DMS 273 treated with DMSO at 0.1 percent for 48 hours (cell line): ENCODE measurements at places on chromosomes 3 and 15.

- no peak for DNase-seq
Observed at GRCh38 chr15:61720197-61720704, 340.0 kb downstream of the VPS13C start.

- no peak for DNase-seq
Observed at GRCh38 chr15:34018021-34018645, 20.9 kb downstream of the AVEN start.

GRCh38 chr3:30155755-30156154 is 450.6 kb upstream of the TGFBR2 start:
- no peak for DNase-seq

GRCh38 chr3:157865352-157866000 is 240.7 kb downstream of the SHOX2 start:
- DNase-seq = no peak

DNA sequence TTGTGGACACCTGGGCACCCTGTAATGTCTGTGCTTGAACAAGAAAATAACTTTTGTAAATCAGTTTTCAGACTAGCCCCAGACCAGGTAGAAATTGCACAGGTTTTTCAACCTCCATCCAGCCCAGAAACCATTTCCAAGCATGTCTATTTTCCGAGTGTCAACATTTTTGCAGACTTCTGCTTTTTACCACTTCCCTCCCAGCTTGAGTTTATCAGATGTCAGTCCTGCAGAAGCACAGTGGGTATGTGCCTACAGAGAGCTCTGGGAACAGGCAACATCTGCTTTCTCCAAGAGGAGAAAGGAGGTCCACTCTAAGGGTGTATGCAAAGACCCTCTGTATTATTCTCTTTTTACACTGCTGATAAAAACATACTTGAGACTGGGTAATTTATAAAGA is 83.9 kb downstream of the LRRK1 start:
- DNase-seq = no peak

GRCh38 chr3:61168286-61168685 is 83.0 kb downstream of the FHIT start:
- no peak for DNase-seq

GRCh38 chr15:89649716-89650115 is 5.6 kb downstream of the KIF7 start:
- no peak for DNase-seq

DNA sequence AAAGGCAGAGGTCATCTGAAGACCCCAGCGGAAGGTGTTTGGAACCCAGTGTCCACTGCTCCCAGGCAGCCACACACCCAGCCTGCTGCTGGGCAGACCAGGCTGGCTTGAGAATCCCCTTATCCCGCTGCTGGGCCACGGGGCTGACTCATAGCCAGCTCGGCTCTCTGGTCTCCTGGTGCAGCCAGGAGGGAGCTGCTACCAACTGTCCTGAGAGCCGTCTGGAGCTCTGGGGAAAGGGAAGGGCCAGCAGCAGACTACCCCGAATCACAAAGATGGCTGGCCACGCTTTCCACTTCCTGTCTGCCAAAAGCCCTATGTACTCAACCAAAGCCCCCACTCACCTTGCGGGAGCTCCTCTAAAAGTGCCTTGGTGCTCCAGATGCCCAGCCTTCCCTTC is 38.3 kb downstream of the WHAMM start:
- no peak for DNase-seq

DNA sequence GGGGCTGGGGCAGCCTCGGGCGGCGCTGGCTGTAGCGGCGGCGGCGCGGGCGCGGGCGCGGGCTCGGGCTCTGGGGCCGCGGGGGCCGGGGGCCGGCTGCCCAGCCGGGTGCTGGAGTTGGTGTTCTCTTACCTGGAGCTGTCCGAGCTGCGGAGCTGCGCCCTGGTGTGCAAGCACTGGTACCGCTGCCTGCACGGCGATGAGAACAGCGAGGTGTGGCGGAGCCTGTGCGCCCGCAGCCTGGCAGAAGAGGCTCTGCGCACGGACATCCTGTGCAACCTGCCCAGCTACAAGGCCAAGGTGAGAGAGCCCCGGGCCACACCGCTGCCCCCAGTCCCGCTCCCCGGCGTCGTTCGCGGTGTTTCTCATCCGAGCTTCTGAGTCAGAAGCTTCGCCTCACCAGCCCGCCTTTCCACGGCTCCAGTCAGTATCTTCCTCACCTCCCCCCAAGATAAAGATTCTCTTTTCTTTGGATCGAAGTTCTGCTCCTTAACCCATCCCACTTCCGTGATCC is 600 bp downstream of the FBXO45 start:
- DNase-seq = no peak

- no peak for DNase-seq
Observed at GRCh38 chr3:30511524-30512251, 94.7 kb upstream of the TGFBR2 start.

- no peak for DNase-seq
Observed at GRCh38 chr3:179268400-179269051, 17.6 kb upstream of the KCNMB3 start.

DNA sequence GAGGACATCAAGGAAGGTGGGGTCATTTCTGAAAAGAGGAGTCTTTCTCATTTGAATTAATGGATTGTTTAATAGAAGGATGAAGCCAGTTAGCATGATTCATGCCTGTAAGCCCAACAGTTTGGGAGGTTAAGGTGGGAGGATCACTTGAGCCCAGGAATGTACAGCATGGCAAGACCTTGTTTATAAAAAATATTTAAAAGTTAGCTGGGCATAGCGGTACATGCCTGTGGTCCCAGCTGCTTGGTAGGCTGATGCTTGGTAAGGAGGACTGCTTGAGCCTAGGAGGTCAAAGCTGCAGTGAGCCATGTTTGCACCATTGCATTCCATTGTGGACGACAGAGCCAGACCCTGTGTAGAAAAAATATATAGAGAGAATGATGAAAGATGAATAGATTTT is 165.5 kb downstream of the ALCAM start:
- no peak for DNase-seq

DNA sequence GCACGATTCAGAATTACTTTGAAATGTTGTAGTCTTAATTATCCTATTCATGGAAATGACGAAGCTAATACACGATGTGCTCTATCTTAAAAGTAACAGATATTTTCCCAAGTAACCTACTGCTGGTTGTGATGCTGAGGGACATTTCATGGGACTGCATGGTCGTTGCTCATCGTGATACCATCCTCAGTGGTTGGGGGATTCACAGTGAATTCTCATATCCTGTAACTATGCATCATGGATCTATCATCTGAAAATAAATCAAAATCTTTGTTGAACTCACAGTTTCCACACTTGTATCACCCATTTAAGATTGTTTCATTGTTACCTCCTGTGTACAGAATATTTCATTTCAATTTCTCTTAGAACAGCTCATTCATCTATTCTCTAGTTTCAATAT is 84.7 kb downstream of the OPA1 start:
- DNase-seq = no peak

GRCh38 chr3:15794303-15794771 is 3.4 kb downstream of the ANKRD28 start:
- no peak for DNase-seq

- no peak for DNase-seq
Observed at GRCh38 chr15:94042180-94042928, 189.0 kb upstream of the MCTP2 start.

DNA sequence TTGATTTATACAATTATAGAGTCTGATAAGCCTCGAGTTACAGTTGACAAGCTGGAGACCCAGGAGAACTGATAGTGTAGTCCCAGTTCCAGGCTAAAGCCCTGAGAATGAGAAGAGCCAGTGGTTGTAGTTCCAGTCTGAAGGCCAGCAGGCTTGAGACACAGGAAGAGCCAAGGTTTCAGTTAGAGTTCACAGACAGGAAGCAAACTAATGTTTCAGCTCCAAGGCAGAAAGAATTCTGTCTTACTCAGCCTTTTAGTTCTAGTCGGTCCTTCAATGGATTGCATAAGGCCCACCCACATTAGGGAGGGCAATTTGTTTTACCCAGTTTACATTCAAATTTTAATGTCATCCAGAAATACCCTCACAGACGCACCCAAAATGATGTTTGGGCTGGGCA is 102.7 kb downstream of the CDIN1 start:
- DNase-seq = no peak

DNA sequence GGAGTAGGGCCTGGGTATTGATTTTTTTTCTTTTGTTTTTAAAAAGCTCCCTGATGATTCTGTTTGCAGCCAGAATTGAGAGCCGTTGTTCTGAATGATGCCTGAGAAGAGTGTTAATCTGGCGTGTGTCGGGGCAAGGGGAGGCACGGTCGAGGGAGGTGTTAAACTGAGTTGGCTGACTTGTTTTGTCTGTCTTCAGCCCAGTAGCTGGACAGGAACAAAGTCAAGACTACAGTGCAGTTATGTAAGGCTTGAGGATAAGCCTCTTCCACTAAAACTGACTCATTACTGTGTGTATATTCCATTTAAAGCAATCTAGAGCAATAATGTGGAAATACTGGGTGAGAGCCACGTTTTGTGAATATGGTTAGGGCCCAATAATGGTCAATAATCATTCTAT is 119.0 kb upstream of the DLG1 start:
- no peak for DNase-seq

- no peak for DNase-seq
Observed at GRCh38 chr3:111047042-111047441, 24.6 kb upstream of the NECTIN3 start.

DNA sequence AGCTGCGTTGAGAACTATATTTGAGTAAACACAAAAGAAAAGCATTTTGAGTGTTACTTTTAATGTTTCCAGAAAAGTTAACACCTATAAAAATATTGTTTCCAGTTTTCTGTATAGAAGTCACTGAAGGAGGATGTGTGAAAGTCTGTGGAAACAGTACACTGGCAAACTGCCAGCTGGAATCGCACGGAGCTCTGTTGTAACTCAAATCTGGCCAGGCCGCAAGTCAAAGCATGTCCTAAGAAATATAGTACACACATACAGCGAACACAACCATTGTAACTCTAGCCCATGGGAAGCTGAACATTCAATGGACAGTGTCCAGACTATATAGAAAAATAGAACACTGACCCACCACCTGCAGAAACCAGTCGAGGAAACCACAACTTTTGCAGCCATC is 657.2 kb downstream of the FHIT start:
- no peak for DNase-seq

DNA sequence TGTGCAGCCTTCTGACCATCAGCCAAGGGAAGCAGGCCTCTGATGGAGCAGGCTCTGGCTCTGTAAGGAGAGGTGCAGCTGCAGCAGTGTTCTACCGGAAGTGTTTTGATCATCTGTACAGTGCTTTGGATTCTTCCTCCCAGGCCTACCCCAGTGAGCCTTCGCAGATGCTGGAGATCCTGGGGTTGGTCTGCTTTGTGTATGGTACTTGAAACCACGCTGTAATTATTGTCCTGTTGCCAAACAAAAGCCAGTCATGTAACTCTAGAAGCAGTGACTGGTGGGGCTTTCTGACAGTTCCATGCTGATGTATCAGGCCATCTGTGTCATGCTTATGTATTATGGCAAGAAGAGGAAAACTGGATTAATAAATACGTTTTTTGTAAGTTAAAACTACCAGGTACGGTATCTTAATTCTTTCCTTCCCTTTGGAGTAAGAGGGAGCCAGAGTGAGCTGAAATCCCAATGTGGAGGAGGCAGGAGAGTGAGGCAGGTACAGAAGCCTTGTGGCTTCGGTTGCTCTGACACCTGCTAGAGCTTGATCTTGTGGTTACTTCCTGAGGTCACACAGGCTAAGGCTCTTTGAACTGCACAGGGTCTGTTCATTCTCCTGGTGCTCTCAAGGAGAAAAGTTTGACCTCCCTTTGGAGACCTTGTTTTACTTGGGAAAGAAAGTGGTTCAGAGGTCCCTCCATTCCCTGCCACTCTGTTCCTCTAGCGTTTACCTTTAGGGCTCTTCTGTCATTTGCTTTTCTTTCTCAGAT is 3.7 kb downstream of the TMEM42 start:
- DNase-seq = no peak

- DNase-seq = no peak
Observed at GRCh38 chr3:78322780-78323179, 1282.9 kb downstream of the ROBO2 start.

- no peak for DNase-seq
Observed at GRCh38 chr3:66106788-66107187, 68.1 kb upstream of the MAGI1 start.

DNA sequence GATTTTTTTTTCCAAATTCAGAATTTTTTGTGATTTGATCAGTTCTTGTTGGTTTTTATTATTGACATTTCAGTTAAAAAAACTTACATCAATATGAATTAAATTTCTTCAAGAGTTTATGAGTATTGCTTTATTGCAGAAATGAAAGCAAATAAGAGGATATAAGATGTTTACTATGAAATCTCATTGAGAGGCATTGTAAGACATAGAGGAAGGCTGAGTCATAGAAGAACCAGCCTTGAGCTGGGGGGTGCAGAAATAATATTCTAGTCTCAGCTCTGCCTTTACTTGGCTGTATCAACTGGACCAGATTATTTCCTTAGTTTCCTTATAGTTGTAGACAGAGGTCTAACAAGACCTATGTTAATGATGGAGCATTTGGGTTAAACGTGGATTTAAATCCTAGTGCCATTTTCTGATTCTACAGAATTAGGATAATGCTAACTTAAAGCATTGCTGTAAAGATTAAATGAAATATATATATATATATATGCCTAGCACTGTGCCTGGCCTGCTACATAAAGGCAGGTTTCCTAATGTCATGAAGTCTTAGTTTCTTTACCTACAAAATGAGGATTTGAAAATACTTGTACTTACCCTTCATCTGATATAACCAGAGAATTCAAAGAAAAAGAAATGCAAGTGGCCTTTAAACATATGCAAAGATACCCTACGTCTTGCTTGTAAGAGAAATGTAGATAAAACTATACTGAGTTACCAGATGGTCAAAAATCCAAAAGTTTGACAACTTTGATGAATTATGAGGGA is 7.3 kb downstream of the FAM98B start:
- DNase-seq = no peak

- DNase-seq = no peak
Observed at GRCh38 chr3:130728037-130728436, 18.6 kb downstream of the PIK3R4 start.

DNA sequence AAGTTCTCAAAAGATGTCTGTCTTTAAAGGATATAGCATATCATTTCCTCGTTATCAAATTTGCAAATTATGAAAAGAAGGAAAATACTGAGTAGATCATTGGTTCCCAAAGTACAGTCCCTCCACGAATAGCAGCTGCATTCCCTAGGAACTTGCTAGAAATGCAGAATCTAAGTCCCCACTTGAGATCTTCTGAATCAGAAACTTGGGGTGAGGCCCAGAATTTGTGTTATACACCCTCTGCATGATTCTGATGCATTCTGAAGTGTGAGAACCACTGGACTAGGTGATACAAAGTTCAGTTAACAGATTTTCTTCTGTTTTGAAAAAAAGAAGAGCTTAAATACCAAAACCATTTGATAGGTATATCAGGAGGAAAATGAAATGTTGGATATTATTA is 77.1 kb downstream of the SLC25A26 start:
- no peak for DNase-seq

- DNase-seq = peak; percentile 22
Observed at GRCh38 chr3:56762718-56763117, 39.0 kb downstream of the ARHGEF3 start.

- DNase-seq = no peak
Observed at GRCh38 chr3:71355862-71356261, 227.7 kb downstream of the FOXP1 start.
